ENCODE measurements at places on chromosomes 2 and 18.
A peak's percentile ranks its signal among the peaks of the same experiment; 100 is the strongest.

GRCh38 chr2:199070322-199070949 lies 387.3 kb downstream of the SATB2 start:
- DNase-seq, result no peak

GRCh38 chr18:24817587-24818371 lies 357.3 kb downstream of the HRH4 start:
- no peak for DNase-seq

DNA sequence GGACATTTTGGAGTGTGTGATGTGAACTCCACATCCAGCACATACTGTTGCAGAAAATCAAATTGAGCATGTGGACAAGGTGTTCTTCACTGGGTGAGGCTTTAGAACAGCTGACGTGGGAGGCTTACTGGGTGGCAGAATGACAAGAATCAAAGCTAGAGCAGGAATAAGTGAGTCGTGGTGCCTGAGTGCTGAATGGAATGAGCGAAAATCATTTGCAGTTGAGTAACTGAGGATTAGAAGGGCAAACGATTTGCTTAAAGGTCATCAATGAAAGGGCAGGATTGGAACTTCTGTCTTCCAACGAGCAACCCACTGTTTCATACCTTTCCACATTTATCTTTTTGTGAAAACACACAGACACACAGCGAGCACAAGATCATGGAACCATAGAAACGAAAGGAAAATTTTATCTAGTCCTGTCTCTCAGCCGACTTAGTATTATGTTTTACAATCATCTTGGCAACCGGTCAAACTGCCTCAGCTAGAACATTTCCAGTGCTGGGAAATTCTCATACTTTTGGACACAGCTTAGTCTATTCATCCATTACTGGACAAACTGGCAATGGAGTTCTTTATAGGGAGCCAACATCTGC lies 7.2 kb upstream of the DAW1 start:
- peak; percentile 80 for DNase-seq

- no peak for DNase-seq
Measured at GRCh38 chr2:52308156-52308555, 1276.2 kb upstream of the NRXN1 start.

DNA sequence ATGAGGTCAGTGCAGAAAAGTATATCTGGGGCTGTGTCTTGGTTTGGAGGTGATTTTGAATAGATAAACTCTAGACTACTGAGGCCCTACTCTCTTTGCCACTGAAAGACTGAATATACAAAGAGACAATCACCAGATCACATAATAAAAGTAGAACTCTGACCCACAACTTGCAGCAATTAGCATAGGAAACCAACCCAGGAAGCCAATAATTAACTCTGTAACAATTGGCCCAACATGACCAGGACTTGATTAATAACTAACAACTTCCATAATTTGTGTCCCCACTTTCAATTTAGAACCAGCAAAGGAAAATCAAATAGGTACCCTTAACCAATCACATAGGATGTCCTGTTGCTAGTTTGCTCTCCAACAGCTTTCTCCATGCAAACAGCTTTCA lies 1104.9 kb upstream of the CELF4 start:
- no peak for DNase-seq

Measured in GM23248 (cell line).